D721Med (cell line): ENCODE measurements at places on chromosomes 5 and 9.

DNA sequence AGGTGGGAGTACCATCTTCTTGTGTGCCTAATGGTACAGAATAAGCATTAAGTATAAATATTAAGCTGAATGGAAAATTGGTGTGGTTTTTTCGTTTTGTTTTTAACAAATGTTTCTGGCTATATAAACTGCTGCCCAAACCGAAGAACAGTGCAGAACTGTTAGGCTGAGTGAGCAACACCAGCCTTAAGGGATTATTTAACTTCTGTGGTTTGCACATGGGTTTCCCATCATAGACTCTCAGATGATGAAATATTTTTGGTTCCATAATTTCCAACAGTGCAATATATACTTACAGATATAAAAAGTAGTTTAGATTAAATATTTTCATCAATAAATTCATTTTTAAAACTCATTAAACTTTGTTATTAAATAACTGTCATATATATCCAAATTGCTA is 16.4 kb downstream of the C5orf63 start:
- DNase-seq = no peak

DNA sequence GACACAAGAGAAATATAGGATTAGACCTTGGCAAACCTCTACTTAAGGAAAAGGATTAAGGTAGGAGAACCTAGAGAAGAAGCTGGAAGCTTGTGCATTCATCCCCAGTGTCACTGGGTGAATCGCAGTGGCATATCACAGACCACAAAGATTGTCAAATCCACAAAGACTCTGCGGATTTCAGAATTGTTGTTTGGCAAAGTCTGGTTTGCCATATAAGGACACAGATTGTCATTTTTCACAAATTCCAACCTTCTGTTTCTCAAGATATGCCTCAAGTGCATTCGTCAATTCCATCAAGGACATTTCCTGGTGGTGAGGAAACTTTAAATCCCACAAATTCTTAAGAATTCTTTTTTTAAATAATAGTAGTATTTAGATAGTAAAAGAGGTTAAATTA is 395.1 kb upstream of the PAPPA start:
- DNase-seq = no peak

DNA sequence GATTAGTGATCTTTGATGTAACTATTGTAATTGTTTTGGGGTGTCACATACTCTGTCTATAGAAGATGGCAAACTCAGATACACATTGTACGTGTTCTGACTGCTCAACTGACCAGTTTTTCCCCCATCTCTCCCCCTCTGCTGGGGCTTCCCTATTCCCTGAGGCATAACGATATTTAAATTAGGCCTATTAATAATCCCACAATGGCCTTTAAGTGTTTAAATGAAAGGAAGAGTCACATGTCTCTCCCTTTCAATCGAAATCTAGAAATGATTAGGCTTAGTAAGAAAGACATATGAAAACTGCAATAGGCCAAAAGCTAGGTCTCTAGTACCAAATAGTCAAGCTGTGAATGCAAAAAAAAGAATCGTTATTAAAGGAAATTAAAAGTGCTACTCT is 265.6 kb downstream of the TMEM232 start:
- no peak for DNase-seq

DNA sequence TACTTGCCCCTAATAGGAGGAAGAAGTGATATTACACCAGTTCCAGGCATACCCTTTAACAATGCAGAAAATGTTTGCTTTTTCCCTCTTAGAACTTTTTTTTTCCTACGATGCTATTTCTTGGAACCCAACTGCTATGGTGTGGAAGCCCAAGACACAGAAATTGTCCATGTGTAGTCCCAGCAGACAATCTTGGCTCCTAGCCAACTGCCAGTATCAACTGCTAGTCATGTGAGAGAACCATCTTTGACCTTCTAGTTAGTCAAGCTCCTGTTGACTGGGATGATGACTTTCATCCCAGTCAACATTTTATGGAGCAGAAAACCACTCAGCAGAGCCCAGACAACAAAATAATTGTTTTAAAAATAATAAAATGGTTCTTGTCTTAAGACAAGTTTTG is 532.4 kb downstream of the TLR4 start:
- DNase-seq = no peak

DNA sequence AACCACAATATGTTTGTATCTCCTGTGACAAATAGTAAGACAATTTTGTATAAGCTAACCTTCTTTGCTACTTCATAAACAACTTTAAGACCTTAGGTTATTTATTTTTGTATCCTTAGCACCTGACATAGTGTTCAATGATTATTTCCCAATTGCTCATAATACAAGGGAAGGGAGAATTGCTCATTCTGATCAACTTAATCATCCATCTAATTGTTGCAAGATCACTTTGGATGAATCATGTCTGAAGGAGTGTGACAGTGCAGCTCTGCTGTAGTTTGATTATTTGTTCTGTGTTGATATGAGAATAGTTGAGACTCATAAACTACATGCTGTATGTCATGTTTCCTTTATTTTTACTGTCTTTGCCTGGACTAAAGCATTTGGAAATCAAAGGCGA is 721.3 kb upstream of the SEMA6A start:
- DNase-seq = no peak

DNA sequence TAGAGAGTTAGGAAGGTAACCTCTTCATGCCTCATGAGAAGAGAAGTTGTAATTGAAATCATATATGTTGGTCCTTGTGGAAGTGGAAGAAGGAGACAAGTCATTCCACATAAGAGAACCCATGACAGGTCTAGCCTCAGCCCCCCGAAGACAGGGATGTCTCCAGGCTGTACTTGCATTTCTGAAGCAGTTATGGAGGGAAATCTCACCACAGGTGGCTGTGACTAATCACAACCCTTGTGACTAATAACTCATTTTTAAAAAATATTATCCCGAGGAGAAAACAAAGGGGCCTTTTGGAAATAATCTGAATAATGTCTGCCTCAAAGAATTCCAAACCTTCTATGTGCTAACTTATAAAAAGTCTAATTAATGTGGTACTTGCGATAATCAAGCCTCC is 262.1 kb upstream of the RPS23 start:
- DNase-seq = no peak

DNA sequence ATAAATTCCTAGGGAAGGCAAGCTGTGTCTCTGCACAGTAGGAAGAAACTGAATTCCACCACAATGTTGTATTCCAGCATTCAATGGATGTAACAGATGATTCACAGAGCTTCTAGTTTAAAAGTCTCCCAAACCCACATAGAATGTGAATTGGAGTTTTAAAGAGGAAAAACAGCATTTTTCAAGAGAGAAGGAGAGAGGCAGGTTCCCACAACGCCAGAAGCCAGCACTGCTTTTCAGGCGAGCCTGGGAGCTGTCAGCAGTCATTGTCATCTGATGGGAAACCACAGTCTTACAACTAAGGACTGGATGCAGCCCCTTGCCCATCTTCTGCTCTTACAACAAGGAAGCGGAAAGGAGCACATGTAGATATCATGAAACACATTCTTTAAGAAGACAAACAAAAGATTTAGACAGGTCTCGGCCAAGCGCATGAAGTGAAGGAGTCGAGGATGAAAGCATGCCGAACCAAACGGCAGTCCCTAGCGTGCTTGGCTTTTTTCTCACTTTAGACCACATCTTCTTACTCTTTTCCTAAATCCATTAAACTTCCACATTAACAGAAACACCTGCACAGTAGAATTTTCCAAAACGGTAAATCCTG is 638 bp downstream of the DIRAS2 start:
- no peak for DNase-seq

- no peak for DNase-seq
Observed at GRCh38 chr5:154118893-154119336, 71.6 kb upstream of the GALNT10 start.

DNA sequence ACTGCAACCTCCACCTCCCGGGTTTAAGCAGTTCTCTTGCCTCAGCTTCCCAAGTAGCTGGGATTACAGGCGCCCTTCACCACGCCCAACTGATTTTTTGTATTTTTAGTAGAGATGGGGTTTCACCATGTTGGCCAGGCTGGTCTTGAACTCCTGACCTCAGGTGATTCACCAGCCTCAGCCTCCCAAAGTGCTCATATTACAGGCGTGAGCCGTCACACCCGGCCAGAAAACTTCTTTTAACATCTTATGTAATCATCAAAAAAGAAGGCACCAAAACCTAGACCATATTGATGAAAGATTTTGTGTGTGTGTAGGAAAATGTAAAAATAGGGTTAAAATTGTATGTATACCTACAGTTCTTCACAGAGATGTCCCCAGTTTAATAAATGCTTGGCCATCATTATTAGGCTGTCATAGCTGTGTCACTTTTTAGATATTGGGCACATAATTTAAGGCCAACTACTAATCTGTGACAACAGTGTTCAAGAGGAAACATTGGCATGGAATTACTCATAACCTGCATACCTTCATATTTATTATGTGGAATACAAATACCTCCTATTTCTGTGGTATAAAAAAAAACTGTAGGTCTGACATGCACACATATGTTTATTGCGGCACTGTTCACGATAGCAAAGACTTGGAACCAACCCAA is 44.4 kb downstream of the RAD50 start:
- no peak for DNase-seq

DNA sequence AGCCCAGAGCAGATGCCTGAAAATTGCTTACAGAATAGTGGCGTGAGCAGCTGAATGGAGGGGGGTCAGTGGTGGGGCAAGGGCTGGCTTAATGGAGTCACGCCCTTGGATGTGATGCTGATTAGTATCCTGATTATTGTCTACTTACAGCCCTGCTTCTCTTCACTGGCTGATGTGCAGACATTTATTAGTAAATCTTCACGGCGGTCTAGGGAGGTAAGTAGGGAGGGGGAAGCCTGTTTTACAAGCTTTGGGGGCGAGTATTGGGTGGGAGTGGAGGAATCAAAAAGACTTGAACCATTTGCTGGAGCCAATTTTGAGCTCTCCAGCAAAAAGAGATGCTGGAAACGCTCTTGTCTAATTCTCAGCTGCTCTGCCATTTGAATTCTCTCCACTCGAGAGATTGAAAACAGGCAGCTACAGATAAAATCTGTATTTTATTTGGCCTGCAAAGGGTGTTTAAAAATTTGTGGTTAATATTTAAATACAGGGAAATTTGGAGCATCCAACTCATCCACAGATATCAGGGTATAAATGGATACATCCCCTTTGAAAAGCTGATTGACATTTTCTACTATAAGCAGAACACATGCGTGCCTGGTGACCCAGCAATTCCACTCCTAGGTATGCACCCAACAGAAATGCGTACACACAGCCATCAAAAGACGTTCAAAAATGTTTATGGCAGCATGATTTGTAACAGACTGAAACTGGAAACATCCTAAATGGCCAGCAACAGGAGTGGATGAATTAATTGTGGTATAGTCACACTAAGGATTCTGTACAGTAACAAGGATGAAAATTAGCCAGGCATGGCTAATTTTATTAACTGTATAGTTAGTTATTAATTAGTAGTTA is 19.5 kb upstream of the ALDH1B1 start:
- DNase-seq = no peak

- no peak for DNase-seq
Observed at GRCh38 chr5:96876292-96876850, at the start of gene ERAP2. Gene ERAP2, plus strand, starts transcription at chr5:96876500. Its CDS starts 3,186 bp downstream, at chr5:96879686.

DNA sequence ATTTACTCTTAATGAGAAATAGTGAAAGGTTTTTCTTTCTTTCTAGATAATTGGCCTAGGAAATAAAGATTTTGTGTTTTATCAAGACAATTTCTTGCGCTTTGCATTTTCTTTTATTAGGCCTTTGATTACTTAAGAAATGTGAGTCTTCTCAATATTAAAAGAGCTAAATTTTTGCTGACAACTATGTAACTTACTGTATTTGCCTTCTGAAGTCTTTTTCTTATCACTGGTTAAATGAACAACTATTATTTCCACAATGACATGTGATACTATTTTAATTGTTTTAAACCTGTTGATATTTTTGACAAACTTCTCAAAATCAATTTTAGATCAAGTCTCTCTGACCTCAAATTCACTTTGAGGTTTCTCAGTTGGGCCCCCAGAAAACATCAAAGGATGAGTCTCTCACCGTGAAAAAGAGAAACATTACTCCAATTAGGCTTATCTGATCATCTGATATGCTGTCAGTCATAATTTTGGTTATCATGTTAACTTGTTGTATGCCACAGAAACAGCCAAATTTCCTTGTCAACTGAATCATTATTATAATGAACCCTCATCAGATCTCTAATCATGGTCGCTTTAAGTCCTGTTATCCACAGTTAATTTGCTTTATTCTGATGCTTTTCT is 48.8 kb downstream of the RAPGEF1 start:
- no peak for DNase-seq

- DNase-seq = no peak
Observed at GRCh38 chr5:66864240-66864884, 268.2 kb downstream of the MAST4 start.

DNA sequence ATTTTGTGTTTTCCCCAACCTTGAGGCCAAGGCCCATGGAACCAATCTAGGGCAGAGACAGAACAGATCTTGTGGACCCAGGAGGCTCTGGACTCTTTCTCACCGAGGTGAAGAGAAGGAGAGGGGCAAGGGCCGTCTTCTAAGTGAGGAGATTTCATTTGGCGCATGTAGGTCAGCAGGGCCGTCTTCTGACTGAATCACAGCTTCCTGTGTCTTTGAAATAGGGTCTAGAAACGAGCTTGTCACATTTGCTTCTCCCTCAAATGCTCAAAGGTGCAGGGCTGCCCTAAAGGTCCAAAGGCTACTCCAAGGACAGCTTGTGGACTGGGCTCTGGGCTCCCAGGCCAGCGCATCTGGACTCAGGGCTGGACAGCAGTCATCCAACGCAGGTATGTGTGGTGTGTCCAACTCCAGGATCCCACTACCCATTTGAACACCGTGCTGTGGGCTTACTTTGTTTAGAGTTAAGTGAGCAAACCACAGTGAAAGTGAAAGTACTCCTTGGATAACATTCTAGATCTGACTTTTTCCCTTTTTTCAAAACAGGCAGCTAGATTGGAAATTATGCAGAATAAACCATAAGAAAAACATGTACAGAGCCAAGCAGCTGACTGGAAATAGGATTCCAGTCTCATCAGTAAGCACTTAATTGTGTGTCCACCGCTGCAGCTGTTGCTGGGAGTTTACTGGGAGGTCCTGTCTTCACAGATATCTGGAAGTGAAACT is 357.0 kb downstream of the GADD45G start:
- DNase-seq = no peak

GRCh38 chr5:127931396-127931795 is 152.2 kb upstream of the SLC12A2 start:
- no peak for DNase-seq

GRCh38 chr5:103498211-103498610 is 64.4 kb downstream of the NUDT12 start:
- no peak for DNase-seq

DNA sequence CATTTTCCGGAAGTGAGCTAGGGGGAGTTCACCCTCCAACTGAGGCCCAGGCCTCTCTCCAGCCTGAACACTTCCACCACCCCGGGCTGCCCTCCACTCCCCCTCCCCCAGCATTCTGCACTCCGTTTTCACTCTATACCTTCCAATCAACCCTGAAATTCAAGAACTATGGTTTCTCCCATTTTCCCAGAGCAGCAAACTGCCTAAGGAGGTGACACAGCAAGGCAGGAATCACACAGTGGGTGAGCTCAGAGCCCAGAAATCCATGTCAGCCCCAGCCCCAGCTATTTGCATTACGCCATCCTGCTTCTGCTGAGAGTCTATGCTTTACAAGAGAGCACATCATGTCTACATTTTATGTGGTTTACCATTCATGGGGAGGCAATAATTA is 11.9 kb downstream of the MSX2 start:
- no peak for DNase-seq
